ENCODE measurements at places on chromosomes 5 and 9.

DNA sequence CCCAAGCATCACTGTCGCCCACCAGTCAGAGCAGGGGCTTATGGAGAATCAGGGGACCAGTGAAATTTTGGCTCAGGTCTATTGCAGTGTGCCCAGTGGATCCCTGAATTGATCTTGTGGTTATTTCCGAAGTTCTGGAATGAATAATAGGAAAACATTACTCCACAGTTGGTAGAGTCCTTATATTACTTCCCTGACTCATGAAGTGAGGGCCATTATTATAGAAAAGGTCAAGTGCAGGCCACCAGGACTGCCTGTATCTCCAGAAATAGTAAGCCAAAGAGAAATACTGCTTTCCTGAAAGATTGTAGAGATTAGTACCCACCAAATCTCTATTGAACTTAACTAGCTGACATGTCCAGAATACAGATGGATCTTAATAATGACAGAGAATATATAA lies 335.0 kb downstream of the NPR3 start:
- no peak for DNase-seq

DNA sequence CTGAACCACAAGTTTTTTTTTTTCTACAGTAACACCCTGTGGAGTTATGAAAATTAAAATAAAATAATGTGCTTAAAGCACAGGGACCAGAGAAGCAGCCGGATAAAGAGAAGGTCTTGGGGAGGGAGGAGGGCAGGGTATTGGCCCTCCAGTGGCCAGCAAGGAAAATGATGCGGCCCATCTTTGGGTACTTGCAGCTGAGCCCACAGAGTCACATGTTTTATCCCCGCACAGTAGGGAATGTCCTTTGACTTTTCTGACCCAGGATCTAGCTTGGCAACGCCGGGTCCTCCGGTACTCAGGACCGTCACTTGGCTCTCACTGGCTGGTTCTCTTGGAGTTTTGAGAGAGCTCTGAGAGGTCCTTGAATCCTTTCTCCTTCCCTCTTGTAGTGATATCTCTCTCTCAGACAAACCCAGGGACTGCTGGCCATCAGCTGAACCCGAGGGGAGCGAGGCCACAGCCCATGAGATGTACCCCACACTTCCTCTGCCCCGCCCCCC lies 35.3 kb upstream of the HSPA9 start:
- no peak for DNase-seq

GRCh38 chr9:95620314-95620713 lies 103.5 kb upstream of the PTCH1 start:
- no peak for DNase-seq

- no peak for DNase-seq
Measured at GRCh38 chr5:26482076-26482809, 556.1 kb downstream of the CDH9 start.

DNA sequence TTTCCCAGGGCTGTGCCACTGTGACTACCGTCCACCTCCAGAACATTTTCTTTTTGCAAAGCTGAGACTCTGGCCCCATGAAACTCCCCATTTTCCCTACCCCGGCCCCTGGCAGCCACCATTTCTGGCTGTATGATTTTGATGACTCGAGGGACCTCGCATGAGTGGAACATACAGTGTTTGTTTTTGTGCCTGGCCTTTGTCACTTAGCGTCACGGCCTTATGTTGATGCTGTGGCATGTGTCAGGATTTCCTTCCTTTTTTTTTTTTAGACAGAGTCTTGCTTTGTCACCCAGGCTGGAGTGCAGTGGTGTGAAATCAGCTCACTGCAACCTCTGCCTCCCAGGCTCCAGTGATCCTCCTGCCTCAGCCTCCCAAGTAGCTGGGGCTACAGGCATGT lies 42.7 kb downstream of the ASS1 start:
- no peak for DNase-seq

- DNase-seq = no peak
Measured at GRCh38 chr5:175466700-175467318, 11.6 kb upstream of the SFXN1 start.

- DNase-seq = no peak
Measured at GRCh38 chr9:112861155-112861554, 29.5 kb downstream of the SLC46A2 start.

- DNase-seq = no peak
Measured at GRCh38 chr5:153809166-153809565, 229.5 kb downstream of the FAM114A2 start.

GRCh38 chr5:54881286-54882005 lies 103.9 kb downstream of the ESM1 start:
- no peak for DNase-seq

GRCh38 chr9:82271106-82271561 lies 282.6 kb downstream of the SPATA31D1 start:
- DNase-seq = no peak

DNA sequence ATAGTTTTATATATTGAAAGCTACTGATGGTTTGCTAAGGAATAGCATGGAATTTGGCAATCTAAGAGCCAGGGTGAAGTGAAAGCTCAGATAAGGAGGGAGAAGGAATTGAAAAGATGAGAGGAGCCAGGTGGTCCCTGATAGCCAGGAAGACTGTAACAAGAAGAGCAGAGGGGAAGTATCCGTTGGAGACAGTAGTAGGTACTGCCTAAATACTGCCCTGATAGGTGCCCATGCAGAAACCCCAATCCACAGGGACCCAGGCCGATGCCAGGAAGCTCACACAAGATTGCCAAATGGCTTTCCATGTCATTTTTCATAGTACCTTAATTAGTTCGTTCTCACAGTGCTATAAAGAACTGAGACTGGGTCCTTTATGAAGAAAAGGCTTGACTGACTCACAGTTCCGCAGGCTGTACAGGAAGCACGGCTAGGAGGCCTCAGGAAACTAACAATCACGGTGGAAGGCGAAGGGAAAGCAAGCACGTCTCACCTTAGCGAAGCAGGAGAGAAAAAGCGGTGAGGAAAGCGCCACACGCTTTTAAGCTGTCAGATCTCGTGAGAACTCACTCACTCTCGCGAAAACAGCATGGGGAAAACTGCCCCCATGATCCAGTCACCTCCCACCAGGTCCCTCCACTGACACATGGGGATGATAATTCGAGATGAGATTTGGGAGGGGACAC lies 13.0 kb downstream of the ACTL7B start:
- DNase-seq = no peak

DNA sequence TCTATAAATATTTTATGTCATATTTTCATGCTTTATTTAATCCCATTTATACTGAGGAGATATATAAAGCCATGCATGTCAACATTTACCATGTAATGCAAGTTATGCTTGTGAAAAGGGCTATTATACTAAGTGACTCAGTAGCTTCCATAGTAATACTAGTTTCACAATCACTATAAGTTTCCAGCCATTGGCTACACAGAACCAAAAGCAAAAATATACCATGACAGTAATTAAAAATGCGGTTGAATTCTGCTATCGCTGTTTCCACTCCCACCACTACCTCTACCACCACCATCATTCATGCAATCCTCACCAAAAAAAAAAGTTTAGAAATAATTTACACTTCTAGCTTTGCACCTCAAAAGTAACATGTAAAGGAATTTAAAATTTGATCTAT lies 60.2 kb downstream of the MLLT3 start:
- no peak for DNase-seq

GRCh38 chr9:14909961-14910805 lies at the start of gene FREM1:
FREM1 (minus strand) TSS chr9:14910428; CDS start chr9:14868977, 41,451 bp downstream.
- DNase-seq = no peak

- no peak for DNase-seq
Measured at GRCh38 chr9:37212435-37212834, 92.1 kb downstream of the ZCCHC7 start.

DNA sequence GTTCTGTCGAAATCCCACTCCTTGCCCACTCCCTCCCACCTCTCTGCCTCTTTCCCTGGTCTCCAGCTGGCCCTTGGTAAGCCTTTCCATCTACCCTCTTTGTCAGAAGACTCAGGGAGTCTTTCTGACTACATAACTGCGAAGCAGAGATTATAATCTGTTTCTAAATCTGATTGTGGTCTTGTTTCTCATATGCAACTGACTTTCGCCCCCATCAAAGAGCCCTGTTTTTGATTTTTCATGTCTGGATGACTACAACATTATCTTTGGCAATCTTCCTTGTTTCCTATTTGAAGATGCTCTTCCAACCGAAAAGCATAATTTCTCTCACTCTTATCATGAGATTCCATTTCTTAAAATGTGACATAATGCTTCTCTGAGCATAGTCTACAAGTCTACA lies 218.2 kb upstream of the ADAMTSL1 start:
- DNase-seq = no peak
